H7 (cell line): ENCODE measurements at places on chromosomes 1 and 21.

DNA sequence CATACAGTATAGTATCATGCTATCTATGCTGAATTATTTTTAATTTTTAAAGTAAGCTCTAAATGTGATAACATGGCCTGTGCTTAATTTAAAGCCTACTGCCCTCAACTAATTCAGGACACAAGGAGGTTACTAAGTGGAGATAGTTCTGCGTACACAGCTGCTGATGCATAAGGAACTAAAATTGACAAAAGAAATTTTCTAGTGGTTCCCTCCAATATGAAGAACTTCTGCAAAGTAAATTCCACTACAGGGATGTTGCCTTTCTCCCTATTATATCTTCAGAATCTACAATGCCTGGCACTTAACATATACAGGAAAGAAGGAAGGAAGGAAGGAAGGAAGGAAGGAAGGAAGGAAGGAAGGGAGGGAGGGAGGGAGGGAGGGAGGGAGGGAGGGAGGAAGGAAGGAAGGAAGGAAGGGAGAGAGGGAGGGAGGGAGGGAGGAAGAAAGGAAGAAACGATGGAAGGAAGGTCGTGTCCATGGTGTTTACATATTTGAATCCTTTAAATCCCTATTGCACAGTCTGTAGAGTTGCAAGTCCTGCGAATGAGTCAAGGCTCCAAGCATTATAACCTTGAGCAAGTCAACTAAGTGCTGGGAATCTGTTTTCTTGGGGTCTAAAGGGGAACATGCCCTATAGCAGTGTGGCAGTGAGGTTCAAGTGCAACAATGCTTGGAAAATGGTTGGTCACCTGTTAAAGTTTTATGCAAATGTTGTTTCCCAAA, 171.2 kb downstream of the LMX1A start:
- DNase-seq: no peak

DNA sequence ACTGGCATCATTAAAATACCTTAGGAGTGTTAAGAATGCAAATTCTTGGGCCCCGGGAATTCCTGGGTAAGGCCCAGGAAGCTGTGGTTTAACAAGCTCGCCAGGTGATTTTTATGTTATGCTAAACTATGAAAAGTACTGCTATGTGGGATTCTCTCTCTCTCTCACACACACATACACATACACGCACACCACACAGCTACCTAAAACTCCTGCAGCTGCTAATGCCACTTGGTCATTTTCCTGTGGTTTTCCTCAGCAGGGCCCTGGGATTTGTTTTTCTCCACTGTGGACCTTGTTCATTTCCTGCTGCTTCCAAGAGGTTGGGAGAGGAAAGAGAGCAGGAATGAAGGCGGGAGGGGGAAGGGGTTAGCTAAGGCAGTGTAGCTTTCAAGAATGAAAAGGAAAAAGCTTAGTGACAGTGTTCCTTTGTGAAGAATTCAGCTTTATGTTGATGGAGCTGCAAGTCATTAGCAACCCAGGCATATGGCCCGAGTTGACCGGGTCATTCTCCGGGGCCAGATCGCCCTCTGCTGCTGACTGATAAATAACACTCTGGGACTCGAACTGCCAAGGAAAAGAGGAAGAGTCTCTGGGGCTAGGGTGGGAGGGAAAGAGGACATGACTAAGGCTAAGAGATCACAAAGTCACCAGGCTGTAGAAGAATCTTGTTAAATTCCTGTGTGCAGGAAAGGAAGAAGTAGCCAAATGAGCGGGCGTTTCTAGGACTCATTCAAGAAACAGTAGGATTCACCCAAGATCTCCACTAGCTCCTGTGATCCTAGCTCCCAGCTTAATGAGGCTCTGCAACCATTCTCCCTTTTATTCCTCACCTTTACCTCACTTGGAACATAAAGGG, 30.5 kb upstream of the LRIG2 start:
- DNase-seq: peak; percentile 80

DNA sequence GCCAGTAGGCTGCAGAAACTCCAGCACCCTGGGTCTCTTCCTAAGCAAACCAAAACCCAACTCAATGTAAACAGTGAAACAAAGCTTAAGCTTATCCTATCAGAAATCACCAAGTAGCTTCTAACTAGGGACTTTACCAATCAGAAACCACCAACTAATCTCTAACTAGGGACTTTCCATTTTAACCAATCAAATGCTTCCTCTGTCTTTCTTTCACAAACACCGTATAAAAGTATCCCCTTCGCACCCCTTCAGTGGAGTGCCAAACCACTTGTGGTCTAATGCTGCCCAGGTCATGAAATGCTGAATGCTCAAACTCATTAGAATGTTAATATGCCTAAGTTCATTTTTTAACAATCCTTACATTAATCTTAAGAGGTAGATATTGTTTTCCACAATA, 250.5 kb upstream of the DUSP10 start:
- no peak for DNase-seq

GRCh38 chr1:220764757-220765156, 16.6 kb downstream of the MTARC2 start:
- no peak for DNase-seq

DNA sequence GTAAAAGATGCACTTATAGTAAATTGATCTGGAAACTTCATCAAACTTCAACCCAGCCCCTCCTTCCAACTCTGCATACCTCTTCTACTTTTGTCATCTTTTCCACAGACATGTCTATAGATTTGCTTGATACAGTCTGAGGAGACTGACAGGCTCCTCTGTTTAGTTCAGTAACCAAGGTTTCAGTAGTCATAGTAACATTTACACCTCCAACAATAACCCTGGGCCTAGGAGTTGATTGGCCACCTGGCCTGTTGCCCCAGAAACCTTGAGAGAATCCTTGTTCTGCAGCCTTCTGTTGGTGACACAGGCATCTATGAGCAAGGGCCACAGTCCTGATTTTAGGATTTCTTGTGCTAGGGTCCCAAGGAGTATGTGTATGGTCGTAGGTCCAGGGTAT, at the start of gene CFAP141:
TSS of gene CFAP141 (minus strand) at position 138 of the 400 bp plus-strand sequence. CDS start at position 112, 26 bp downstream.
- no peak for DNase-seq

- DNase-seq: no peak
These were observed 90.6 kb upstream of the RALGPS2 start for GRCh38 chr1:178634445-178634844.

DNA sequence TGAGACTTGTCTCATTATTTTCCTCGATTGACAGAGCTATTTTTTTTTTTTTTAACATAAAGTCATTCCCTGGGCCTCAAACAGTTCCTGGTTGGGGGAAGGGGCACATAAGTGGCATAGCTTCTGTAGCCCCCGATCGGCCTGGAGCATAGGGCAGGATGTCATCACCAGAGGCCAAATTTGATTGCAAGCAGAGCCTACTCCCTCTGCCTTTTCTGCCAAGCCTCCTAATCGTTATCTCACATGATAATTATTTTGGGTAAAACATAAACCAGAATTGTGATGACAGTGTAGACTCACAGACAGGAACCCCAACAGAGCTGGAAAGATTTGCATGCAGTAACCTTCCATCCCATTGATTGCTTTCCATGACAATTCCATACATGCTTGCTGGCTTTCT, 404.8 kb downstream of the PCP4 start:
- no peak for DNase-seq

GRCh38 chr1:10045480-10046355, 13.0 kb downstream of the UBE4B start:
- DNase-seq: no peak

- no peak for DNase-seq
These were observed 111.9 kb upstream of the KAZN start for GRCh38 chr1:14486401-14487201.

GRCh38 chr1:147105909-147106308, 66.4 kb downstream of the PRKAB2 start:
- DNase-seq: no peak

DNA sequence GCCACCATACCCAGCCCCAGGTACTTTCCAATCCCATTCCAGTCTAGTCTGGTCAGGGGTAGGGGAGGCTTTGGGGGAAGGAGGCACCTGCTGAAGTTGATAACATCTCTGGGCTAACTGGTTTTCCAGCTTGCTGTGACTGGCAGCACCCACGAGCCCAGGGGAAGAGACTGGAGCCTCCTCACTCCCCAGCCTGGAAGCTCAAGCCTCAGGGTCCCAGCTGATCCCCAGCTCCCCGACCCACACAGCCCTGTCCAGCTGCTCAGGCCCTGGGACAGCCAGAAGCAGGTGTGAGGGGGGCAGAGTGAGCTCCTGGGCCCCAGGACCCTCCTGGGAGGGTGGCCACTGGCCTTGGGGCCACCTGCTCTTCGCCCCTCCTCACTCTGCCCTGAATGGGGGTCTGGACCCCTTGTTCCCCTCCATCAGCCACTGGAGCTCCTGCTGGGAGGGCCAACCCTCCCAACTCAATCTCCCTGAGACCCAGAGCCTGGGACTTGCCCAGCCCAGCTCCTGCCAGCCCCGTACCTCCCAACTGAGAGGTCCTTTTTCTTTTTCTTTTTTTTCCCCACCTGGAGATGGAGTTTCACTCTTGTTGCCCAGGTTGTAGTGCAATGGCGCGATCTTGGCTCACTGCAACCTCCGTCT, 23.5 kb upstream of the RNU1-4 start:
- DNase-seq: peak; percentile 71

DNA sequence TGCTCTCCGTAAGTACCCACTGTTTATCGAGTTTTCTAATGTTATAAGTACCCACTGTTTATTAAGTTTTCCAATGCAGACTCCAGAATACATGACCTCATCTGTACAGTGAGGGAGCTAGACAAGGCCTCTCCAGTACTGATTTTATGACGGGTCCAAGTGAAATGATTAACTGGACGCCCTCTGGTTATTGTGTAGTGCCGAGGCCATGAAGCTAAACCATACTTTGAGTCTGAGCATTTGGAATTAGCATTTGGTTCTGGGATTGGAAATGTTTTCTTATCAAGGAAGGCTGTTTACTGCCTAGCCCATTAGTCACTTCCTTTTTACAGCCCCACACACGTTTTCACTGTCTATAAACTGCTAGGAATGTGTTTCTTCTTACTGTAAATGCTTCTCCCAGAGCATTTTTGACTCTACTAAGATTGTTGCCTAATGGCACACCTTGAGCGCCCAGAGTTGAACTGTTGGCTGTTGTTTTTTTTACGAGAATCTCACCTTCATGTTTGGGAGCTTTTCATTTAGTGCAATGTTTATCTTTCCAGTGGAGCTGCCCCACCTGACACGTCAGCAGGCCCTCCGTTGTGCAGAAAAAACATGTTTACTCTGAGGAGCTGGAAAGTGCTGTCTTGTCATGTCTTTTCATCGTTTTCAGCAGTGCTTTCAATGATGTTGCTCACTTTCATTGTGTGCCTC, 26.9 kb downstream of the SPATA46 start:
- DNase-seq: no peak
